Mucosa of gallbladder (tissue), 1 donor: ENCODE measurements at places on chromosomes 16 and 17.

DNA sequence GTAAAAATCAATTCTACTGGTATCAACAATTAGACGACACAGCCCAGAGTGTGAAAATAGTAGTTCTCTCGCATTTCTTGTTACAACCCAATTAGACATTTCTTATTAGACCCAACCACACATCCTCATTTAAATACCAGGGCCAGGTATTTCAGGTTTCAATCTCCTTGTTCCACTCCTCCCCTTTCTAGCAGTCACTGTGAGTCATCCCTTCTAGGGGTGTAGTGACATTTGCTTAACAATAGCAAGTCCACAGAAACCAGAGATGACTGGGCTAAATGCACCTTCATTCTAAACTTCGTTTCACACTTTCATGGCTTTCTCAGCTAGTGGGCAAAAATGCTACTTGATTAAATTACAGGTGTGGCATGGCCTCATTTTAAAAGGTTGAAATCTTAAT, 116.9 kb upstream of the CACNG3 start:
- no peak for DNase-seq

- DNase-seq: no peak
Measured at GRCh38 chr17:72005332-72006163, 115.3 kb upstream of the SOX9 start.

DNA sequence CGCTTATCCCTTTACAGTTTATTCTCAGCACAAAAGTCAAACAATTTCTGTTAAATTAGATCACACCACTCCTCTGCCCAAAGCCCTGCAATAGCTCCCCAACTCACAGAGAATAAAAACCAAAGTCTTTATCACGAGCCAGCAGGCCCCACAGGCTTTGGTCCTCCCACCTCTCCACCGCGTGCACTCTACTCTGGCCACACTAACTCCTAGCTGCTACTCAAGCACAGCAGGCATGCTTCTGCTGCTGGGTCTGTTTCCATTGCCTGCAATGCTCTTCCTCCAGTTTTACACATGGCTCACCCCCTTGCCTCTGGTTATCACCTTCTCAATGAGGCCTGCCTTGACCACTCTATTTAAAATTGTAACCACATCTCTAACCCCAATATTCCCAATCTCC, 27.6 kb downstream of the HELZ start:
- DNase-seq: no peak

DNA sequence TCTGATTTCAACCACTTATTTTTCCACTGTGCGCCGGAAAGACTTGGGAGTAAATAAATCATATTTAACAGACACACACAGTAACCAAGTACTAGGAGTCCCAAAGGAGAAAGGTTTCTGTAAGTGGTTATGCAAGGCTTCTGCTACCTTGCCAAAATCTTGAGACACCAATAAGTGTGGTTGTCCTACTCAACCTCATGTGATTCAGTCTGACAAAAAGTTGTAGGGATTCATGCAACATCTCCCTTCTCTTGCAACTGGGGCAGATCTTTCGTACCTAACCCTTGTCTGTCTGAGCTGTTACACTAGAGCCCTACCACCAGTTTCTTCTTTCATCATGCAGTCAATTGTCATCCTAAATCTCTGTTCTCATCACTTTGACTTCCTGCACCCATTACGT, 69.9 kb upstream of the NUDT7 start:
- DNase-seq: no peak

DNA sequence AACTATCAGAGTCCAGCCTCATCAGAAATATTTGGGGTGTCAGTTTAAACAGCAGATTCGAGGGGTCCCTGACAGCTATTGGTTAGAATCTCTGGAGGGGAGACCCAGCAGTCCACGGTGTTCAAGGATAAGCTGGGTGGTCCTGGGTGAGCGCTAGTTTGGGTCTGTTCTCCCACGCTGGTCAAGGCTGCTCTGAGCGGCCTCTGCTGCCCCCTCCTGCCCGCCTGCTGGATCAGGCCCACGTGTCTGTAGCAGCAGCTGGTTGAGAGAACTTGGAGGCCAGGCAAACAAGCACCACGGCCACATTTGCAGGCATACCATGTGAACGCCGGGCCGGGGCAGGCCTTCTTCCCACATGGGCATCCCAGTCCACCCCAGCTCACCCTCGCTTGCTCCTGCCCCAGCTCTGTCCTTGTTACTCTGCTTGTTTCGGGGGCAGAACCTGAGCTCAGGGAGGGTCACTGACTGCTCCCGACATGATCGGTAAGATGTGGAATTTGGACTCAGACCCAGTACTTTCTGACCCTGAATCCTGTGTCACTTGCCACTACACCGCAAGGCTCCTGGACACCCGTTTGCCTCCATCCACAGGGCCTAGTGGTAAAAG, 7.4 kb downstream of the FOXF1 start:
- DNase-seq: peak; percentile 68

- peak; percentile 92 for DNase-seq
Measured at GRCh38 chr17:59366773-59367656, 35.6 kb downstream of the YPEL2 start.

DNA sequence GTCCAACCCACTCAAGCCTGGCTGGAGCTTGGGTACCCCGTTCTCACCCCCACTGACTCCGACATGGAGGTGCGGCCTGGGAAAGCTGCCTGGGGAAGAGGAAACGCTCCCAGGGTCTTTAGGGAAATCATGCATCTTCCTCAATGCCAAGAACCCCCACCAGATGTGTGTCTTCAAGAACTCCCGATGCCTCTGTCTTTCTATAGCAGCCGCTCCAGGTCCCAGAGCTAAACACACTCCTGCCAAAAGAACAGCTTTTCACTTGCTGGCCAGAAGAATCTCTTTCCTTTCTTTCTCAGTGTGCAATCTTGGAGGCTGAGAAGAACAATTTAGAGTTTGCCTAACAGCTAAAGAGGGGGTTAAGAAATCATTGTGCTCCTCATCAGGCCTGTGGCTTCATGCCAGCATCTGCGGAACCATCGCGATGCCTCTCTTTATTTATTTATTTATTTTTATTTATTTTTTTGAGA, 41.1 kb upstream of the MTSS2 start:
- no peak for DNase-seq

DNA sequence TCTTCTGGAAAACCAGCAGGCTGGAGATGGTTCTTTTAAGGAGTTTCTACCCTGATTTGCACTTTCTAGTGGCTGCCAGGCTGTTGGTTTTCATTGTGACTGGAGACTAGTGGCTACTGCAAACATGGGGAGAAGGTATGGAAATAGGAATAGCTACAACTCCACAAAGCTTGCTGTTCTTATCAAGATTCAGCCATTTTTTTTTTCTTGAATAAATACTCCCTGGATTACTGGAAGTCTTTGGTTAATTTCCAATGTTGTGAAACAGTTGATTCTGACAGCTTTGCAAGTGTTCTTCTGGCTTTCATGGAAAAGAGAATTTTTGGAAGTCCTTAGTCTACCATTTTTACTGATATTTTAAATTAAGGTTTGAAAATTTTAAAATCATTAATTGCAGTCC, 277.7 kb downstream of the HS3ST3A1 start:
- no peak for DNase-seq

- no peak for DNase-seq
Measured at GRCh38 chr16:66695471-66695934, 1.0 kb downstream of the CMTM4 start.

- no peak for DNase-seq
Measured at GRCh38 chr16:86100205-86101136, 201.5 kb downstream of the IRF8 start.

- no peak for DNase-seq
Measured at GRCh38 chr17:75481194-75482068, 25.0 kb downstream of the TMEM94 start.

GRCh38 chr17:4900231-4901107, 1.1 kb downstream of the C17orf107 start:
- DNase-seq: peak; percentile 63

GRCh38 chr17:34765291-34765690, 185.9 kb downstream of the TMEM132E start:
- DNase-seq: no peak

GRCh38 chr17:61837175-61838051, 25.9 kb downstream of the BRIP1 start:
- peak; percentile 54 for DNase-seq

- no peak for DNase-seq
Measured at GRCh38 chr16:19974607-19975006, 90.0 kb upstream of the GPRC5B start.

DNA sequence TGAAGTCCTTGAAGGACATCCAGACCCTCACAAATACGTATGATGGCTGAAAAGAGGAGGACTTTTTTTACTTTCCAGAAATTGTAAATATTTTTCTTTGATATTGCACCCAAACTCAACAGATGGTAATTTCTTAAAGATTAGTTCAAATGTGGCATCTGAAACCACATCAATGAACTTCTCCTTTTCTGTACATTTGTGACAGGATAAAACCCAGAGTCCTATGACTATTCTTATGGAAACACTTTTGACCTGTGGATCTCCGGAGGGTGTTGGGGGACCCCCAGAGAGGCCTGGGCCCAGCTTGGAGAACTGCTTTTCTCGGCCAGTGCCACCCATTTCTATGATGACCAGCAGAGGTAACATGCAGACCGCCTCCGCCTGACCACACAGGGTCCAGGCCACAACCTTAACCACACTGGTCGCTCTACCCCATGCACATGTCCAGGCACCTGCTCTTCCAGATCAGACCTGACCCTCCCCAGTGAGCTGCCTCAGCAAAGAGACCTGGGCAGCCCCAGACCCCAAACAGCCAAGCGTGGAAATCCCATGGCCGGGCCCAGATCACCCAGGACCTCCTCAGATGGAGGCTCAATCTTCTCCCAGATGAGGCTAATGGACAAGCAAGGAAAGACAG, 22.7 kb downstream of the RPH3AL start:
- DNase-seq: no peak

DNA sequence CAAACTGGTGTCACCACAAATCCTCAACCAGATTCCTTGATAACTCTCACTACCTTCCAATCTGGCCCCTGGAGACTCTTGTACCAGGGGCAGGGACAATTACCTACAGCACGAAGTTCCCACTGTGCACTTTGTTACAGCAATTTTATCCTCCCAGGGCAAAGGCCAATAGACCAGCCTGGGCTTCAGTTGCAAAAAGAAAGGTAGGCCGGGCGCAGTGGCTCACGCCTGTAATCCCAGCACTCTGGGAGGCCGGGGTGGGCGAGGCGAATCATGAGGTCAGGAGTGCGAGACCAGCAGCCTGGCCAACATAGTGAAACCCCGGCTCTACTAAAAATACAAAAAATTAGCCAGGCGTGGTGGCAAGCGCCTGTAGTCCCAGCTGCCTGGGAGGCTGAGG, 36.9 kb downstream of the USP7 start:
- DNase-seq: no peak

DNA sequence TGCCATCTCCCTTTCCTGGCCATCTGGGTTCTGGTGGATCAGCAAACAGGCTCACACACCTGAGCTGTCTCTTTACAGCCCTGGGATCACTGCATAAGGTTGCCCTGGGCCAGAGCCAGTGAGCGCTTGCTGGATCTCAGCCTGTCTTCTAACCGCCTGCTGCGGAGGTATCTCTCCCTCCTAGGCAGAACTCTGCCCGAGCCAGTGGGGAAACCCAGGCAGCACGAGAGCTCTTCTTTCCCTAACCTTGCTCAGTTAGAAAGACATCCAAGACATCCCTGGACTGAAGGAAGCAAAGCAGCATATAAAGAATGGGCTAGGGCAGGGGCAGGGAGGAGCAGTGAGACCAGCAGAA, 6.4 kb downstream of the HAS3 start:
- no peak for DNase-seq

DNA sequence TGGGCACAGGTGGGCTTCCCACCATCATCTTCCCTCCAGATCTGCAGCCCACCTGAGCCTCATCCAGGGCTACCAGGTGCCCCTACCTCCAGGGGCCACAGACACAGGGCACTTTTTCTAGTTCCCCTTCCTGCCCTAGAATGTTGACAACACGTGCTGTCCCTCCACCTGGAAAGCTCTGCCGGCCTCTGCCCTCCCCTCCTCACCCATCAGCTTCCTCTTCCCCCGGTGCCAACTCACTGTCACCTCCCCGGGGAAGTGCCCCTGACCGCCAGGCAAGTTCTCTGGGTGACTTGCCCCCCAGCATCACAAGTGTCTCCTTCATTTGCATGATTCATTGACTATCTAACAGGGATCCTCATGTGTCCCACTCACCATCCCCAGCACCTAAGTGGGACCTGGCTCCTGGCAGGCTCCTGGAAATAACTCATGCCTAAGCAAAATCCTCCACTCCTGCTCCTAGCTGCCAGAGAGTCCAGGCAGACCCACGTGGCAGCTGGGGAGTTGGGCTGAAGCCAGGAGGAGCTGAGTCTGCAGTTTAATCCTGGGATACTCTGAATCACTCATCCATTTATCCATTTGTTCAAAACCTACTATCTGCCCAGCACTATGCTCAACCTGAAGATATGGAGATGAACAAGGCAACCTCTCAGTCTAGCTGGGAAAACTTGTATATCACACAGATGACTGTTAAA, 304.4 kb downstream of the FOXL1 start:
- peak; percentile 34 for DNase-seq

- no peak for DNase-seq
Measured at GRCh38 chr17:3475812-3476610, at the start of gene ASPA. Gene ASPA, plus strand, starts transcription at chr17:3475997. Its CDS starts 163 bp downstream, at chr17:3476160.

DNA sequence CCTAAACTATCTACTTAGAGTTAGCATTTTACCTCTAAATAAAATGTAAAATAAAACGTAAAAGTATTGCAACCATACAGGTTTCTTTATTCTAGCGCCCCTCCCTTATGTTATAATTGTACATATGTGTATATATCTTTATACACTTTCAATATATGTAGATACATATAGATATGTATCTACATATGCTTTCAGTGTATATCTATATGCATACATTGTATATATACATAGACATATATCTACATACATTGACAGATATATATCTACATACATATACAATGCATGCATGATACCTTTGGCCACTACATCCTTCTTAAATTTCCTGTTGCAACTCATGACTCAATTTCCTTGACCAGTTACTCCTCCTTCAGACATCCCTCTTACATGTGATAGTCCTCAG, 16.7 kb downstream of the BPTF start:
- no peak for DNase-seq

- no peak for DNase-seq
Measured at GRCh38 chr17:83117583-83117982, 38.2 kb downstream of the METRNL start.

DNA sequence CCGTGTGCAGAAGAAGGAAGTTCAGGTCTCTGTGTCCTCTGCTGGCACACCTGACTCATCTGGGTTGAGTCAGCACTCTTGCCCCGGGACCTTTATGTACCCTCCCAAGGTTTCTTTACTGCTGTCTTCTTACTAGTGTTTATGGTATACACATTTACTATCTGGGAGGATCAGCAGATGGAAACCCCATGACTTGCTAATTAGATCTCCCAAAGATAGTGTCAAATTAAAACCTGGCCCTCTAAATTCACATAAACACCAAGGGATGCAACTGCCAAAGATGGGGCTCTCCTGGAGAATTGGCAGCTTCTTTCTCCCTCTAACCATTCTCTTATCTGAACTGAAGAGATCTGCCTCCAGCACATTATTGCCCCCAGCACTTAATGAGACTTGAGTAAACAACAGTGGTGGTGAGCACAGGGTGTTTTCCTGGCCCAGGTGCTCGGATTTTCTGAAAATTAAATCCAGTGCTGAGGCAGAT, 718.1 kb upstream of the SOX9 start:
- no peak for DNase-seq

- no peak for DNase-seq
Measured at GRCh38 chr16:85134789-85135142, 22.5 kb upstream of the CIBAR2 start.
